ENCODE measurements at places on chromosomes 2 and 18.

GRCh38 chr2:221154176-221154575 lies 417.9 kb downstream of the EPHA4 start:
- no peak for DNase-seq

DNA sequence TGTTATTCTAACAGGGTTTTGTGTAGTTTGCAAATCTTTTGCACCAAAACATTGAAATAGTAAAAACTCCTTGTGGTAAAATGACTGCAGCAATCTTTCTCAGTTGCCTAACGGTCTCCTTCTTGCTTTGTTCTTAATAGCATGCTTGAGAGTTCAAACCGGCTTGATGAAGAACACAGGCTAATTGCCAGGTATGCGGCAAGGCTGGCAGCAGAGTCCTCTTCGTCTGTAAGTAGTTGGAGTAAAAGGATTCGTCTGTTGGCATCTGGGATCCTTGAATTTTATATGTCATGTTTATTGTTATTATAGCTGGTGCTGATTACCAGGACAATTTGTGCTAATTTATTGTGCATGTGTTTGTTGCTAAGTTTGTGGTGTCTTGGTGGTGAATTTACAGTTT lies 138.1 kb downstream of the DTNA start:
- no peak for DNase-seq

GRCh38 chr2:14072338-14072737 lies 560.2 kb upstream of the LRATD1 start:
- no peak for DNase-seq

- DNase-seq = no peak
These were observed 1.7 kb downstream of the STEAP3 start for GRCh38 chr2:119225105-119225865.

- no peak for DNase-seq
These were observed 79.1 kb downstream of the TWIST2 start for GRCh38 chr2:238926761-238927611.

DNA sequence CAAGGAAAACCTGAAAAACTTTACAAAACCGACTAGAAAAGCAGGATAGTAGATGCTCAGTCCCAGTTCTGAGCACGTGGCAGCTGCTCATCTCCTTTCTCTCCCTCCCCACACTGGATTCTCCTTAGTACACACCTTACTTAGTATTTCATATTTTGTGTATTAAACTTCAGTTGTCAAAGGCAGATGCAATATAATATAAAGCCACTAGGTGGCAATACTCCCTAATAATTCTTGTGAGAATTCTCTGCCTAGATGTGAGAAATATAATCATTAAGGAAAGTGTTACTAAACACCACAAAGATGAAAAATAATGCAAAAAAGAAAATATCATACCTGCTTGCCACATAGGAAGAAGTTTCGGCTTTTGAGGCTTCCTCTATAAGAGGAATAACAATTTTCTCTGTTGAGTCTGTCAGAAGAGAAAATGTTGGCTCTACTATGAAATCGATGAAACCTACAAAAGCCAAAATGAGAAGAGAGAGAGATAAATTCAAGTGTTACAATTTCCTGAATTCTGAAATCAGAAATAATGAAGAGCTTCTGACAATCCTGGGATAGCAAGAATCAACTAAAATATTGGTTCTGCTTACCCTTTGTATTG lies 200.6 kb downstream of the PPP1R1C start:
- no peak for DNase-seq

GRCh38 chr2:24704692-24705091 lies 88.5 kb downstream of the PTRHD1 start:
- DNase-seq = no peak

- DNase-seq = no peak
These were observed 314.0 kb upstream of the EPAS1 start for GRCh38 chr2:45983213-45983612.

GRCh38 chr18:31920277-31920676 lies 22.7 kb downstream of the TRAPPC8 start:
- DNase-seq = no peak

DNA sequence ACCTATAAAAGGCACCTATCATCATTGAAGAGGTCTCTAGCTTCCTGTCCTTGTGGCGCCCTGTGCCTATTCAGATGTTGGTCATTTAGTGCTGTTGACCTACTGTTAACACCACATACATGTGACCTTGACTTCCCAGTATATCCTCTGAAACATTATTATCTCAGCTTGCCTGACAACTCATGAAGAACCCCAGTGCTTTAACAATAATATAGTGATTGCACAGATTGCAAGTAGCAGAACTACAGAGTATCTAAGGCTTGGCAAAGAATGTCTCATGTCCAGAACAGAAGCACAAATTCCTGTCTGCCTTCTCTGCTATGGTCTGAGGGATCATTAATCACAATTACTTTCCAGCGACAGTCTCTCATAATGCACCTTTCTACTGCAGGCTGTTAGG lies 165.3 kb downstream of the LCLAT1 start:
- no peak for DNase-seq

- no peak for DNase-seq
These were observed 1.0 kb downstream of the NAB1 start for GRCh38 chr2:190649798-190650390.

GRCh38 chr2:15668611-15669305 lies 77.1 kb downstream of the DDX1 start:
- no peak for DNase-seq

- DNase-seq = no peak
These were observed 1241.2 kb upstream of the CDH2 start for GRCh38 chr18:29418136-29418535.

DNA sequence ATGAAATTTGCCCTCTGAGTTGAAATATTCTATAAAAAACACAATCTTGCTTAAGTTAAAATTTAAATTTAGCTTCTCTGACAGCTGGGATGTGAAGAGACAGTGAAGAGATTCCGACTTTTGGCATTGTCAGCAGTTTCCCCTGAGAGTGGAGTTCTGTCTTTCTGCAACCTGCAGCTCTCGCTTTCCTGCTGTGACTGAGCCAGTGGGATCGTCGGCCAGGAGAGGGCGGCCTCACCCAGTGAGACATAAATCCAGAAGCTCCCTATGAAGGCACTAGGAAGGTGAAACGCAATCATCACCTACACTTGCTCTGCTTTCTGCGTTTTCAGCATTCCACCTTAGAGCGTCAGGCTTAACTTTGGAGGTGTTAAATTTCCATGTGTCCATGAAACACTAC lies 75.4 kb upstream of the HNMT start:
- DNase-seq = no peak

- DNase-seq = no peak
These were observed 57.7 kb upstream of the CTIF start for GRCh38 chr18:48481092-48481491.

DNA sequence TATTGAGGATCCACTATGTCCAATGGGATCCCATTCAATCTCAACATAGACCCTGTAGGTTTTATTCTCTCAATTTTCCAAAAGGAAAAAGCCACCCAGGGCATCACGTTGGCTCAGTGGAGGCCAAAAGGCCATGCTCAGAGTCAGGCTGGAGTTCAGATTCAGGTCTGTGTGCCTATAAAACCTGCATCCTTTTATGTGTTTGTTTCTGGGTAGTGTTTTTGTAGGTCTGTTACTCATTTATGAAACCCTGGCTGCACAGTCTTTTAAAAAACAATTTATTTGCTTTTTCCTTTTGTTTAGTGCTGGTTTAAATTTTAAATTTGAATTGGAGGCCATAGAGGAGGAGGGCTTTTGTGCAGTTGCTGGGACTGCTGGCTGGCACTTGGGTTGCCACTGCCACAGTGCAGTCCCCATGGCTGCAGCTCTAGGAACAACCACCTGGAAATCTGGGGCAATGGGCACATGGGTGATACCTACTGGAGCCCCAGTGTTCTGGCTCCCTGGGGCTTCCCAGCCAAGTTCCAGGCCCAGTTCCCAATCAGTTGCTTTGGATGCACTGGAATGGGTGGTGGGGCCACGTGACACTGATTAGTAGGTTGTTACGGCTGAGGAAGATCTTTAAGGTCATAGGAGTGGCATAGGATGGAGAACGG lies 31.3 kb downstream of the IL1R2 start:
- no peak for DNase-seq

DNA sequence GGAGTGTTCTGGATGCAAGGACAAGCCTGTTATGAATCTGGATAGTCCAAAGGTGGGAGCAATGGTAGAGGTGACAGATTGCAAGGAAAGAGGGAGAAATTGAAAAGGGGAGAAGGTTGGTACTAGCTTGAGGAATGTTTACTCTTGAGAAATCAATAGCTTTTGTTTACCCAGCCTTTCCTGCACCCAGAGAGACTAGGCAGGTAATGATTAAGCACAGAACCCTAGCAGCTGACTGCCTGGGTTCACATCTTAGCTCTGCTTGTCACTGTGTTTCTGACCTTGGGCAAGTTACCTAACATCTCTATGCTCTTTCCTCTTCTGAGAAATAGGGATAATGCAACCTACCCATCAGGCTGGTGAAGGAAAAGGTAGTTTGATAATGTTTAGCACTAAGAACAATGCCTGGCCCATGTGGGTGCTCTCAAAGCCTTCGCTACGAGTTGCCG lies 178.6 kb downstream of the MGAT5 start:
- DNase-seq = no peak

DNA sequence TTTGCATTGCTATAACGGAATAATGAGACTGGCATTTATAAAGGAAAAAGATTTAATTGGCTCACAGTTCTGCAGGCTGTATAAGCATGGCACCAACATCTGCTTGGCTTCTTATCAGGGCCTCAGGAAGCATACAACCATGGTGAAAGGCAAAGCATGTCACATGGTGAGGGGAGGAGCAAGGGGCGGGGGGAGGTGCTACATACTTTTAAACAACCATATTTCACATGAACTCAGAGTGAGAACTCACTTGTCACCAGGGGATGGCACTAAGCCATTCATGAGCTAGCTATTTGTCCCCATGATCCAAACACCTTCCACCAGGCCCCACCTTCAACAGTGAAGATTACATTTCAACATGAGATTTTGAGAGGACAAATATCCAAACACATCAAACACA lies 188.7 kb downstream of the MBD5 start:
- DNase-seq = no peak

DNA sequence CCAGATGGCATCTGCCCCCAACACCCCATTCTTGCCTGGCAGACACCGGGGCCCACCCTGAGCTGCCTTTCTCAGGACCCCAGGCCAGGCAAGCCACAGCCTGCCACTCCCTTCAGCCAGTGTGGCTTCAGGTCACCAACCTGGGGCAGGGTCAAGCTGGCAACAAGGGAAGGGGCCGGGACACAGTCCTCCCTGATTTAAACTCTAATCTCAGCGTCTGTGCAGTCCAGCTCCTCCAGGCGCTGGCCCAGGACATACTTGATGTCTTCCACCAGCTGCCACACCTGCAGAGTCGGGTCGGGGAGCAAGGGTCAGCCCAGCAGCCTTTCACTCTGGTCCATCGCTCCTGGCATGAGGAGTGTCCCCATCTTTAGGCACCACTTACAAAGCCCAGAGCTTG lies 29.0 kb upstream of the ALPP start:
- no peak for DNase-seq

DNA sequence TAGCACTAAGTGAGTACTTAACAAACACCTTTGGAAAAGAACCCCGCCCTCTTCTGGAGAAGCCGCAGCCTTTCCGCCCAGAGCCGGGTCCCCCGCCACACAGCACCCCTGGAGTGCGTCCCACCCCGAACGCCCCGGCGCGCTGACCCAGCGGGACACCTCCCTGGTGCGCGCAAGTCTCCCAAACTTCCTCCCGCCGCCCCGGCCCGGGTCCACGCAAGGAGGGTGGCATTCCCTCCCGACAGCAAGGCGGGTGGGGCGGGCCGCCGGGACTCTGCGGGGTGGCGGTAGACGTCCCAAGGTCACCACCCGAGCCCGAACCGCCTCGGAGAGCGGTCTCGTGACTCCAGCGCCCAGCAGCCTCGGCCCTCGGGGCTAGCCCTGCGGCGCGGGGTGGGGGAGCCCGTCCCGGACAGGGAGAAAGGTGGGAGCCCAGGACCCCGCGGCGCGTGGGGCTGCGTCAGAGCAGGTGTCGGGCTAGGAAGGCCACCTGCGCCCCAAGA lies 598 bp downstream of the CCDC93 start:
- no peak for DNase-seq

DNA sequence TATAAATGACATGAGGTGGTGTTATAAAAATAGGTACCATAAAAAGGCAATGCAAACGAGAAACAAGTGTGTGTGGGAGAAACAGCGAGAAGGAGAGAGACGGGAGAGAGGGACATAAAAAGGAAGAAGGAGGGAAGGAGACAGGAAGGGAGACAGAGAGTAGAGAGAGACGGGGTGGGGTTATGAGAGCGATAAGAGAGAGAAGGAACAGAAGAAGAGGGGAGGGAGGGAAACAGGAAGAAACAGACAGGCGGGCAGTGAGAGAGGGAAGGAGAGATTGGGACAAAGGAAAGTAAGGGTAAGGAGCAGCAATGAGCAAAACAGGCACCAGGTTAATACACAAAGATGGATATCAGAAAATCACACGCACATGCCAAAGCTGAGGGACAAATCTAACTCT lies 83.7 kb downstream of the TGFA start:
- no peak for DNase-seq

GRCh38 chr18:13388586-13389490 lies 170.3 kb downstream of the LDLRAD4 start:
- no peak for DNase-seq

DNA sequence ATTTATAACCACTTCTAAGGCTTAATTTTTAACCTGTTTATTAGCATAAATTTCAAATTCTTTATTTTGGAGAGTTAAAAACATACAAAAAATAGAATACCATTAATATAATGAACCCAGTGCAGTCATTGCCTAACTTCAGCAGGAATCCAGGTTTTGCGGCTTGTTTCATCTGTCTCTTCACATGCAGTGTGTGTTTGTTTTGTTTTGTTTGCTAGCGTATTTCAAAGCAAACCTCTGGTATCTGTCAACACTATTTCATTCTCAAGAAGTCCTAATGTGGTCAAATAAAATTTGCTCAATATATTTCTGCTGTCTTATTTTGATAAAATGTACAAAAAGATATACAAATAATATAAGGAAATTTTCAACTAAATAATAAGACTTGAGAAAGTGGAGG lies 328.5 kb downstream of the AGPS start:
- DNase-seq = no peak

DNA sequence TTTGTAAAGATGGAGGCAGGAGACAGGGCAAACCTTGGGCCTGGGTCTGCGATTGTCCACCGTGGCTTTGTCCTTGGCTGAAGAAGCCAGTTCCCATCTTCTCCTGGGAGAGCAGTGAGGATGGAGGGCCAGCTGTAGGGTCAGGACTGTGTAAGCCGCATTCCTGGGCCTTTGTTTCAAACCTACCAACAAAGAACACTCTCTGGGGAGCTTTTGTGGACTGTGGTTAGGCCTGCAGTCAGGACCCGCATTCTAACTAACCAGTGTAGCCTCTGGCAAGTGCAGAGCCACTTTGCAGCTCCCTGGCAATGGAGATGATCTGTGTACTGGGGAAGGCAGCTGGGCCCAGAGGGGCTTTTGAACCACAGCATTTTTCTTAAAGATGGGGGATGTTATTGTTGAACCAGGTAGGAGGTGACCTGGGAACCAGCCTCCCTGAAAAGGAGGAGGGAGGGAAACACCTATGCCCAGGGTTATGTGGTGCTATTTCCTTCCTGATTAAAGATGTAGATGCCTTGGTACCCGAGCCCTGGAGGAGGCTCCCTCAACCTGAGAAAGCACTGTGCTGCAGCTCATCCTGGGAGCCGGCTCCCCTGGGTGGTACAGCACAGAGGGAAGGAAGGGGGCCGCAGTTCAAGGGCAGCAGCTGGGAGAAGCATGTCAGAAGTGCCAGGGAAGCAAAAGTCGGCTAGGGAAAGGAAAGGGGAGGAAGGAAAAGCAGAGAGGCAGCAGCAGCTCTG lies 12.7 kb upstream of the SMAD4 start:
- no peak for DNase-seq

- no peak for DNase-seq
These were observed 77.1 kb upstream of the COL3A1 start for GRCh38 chr2:188897096-188897495.

GRCh38 chr2:26978061-26978596 lies 7.7 kb downstream of the MAPRE3 start:
- DNase-seq = no peak
